ENCODE measurements at places on chromosomes 5 and 9. TPM values are rescaled to one million over a fixed set of nuclear protein-coding genes. Genes with fewer than 3 reads are reported as not detected.

Gene PLPPR1
- total RNA-seq: 0.32 TPM

Gene PCDHGC5
- 1.0 TPM for total RNA-seq

Gene HAVCR1
- total RNA-seq: not detected

Gene C9orf153
- 0.12 TPM for total RNA-seq

Gene ATP6V1G1
- total RNA-seq: 92.4 TPM

Gene GCNT4
- 1.4 TPM for total RNA-seq

Gene APBA1
- total RNA-seq: 0.76 TPM

Data from esophagus mucosa (tissue), 1 donor.